DMS79 treated with DMSO at 0.1 percent for 48 hours (cell line): ENCODE measurements at places on chromosomes 2 and 18.

DNA sequence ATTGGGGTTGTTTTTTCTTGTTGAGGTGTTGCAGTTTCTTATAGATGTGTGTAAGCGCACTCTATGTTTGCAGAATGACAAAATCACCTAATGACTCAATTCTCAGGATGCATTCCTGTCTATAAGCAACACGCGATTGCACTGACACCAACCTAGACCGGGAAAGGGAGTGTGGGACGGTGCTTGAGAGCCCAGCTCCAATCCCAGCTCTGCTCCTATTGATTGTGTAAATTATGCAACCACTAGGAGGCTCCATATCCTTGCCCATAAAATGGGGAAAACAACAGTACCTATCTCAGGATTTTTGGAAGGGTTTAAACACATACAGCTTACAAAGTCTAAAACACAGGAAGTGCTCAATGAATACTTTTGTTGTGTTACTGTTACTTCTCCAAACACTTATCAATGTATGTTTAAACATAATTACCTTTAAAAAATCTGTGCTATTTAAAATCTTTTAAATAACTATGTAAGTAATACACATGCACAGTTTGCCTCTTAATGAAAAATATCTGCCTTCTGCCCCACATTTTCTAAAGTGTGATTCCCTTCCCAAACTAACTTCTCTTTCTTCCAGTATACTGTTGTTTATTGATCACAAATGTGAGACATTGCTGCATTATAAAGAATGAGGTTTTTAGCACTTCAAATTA is 132.5 kb downstream of the SPHKAP start:
- DNase-seq = no peak

- no peak for DNase-seq
Measured at GRCh38 chr18:13217971-13218367, 591 bp upstream of the LDLRAD4 start.

DNA sequence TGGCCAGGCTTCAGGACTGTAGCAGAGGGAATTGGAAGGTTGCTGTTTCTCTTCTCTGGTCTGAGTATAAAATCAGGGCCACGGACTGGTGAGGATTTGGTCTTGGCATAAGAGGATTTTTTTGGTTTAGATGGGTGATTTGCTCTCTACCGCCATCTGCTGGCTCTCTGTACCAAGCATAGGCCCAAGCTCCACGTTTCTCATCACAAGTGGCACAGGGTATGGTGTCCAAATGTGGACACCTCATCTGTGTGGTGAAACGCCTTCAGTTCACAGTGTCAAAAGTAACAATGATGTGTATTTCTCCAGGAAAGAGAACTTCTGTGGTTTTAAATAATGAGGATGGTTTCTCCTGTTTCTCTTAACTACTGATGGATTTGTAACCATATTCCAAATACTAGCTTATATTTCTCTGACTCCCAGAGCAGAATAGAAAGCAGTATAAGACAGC is 115.1 kb downstream of the EML6 start:
- peak; percentile 20 for DNase-seq

- peak; percentile 6 for DNase-seq
Measured at GRCh38 chr2:37232131-37232933, 874 bp downstream of the NDUFAF7 start.

GRCh38 chr2:177455187-177455586 is 62.6 kb downstream of the AGPS start:
- no peak for DNase-seq

DNA sequence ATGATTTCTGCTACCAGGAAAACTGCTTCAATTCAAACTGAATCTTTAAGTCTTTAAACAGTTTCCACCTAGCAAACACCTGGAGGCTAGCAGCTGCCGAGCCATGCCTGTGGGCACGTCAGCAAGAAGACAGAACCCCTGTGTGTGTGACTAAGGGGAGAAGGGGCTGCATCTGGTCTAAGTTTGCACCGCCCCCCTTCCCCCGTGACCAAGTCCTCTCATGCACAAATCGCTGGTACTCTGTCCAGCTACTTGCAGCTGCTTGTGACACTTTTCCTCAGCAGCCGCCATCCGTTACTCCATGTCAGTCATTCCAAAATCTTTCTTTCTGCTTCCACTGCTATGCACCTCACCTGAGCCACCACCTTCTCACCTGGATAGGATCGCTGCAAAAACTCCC is 355.0 kb downstream of the SS18 start:
- no peak for DNase-seq

DNA sequence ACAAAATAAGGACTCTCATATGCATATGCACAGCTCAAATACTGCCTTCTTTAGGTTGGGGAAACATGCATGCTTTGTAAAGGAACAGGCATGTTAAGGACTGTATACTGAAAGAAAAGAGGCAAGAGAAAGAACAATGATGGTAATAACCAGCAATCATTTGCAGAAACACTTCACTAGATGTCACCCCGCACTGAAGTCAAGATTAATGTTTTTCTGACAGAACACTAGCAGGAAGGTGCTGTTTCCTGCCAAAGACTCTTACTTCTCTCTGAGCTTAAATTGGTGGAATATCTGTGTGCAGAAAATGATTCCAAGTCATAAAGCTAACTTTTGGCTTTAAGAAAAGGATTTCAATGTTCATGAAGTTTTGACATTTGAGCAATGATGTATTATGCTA is 19.3 kb upstream of the CSRNP3 start:
- no peak for DNase-seq

GRCh38 chr18:11042247-11042646 is 107.1 kb downstream of the PIEZO2 start:
- DNase-seq = no peak

DNA sequence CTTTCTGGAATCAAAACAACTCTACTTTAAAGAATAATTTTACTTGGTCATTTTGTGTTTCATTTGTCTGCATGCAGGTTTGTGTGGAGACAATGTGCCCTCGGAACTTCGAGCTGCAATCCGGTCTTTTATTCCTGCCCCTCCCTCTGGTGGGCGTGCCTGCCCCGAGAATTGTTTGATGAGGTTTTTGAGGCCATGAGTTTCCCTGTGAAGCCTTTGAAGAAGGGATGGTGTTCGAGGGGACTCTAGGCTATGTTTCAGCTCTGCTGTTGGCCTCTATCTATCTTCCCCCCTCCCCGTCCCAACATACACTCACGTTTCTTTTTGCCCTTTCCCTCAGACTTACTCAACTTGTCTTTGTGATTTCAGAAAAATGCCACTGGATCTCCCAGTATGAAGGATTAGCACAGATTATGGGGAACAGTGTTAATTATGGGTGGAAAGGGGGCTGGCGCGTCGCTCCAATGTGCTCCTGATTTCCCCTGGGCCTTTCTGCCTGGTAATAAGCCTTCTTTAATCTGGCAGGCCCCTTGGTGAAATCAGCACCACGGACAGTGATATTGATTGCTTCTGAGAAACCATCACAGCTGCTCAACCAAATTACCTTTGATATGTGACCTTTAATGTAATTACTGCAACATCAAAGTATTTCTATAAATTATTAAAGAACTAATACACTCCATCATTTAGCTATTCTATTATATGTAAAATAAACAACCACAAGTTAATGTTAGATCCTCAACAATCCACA is 82.2 kb downstream of the CELF4 start:
- DNase-seq = no peak

DNA sequence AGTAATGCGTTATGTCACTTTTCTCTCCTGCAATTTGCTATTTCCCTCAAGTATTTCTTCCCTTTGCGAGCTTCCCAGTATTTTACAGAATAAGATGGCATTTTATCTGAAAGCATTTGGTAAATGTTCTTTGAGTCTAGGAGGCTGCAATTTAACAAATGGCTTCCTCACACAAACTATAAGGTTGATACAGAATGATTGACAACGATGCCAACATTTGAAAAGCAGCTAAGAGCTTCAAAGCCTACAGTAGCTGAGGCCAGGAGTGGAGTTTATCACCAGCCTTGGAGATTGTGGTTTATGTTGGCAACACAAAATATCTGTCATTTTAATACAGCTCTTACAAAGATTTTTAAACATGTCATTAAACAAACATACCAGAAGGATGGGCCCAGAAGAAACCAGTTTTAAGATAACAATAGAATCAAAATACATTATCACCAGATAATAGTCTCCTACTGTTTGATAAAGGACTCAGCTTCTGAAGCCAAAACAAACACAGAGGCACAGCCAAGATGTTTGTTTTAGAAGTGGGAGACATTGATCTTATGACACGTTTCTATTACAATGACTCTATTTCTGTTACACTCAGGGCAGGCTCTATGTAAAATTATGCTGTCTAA is 711.4 kb upstream of the ACVR2A start:
- peak; percentile 28 for DNase-seq

DNA sequence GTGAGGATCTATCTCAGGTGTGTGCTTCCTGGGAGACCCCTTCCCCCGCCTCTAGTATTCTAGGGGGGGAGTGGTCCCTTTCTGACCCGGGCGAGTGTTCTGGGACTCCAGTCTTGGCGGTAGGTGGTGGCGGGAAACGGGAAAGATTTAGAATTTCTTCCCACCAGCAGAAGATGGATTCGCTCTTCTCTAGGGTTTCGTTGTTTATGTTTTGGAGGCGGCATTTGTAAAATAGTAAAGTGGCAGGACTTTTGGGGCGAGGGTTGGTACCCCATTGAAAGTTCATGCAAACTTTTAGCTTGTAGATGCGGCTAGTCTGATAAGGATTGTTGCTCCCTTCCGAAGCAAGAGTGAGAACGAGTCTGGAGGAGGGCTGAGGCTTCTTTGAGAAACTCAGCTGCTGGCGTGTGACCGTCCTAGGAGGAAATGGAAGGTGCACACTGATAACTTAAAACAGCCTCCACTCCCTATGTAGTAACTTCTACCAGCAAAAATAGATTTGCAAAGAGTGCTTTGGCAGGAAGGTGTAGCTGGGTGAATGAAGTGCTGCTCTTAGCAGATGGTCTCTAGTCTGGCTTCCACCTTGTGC is 412 bp downstream of the GPD2 start:
- DNase-seq = peak; percentile 79

DNA sequence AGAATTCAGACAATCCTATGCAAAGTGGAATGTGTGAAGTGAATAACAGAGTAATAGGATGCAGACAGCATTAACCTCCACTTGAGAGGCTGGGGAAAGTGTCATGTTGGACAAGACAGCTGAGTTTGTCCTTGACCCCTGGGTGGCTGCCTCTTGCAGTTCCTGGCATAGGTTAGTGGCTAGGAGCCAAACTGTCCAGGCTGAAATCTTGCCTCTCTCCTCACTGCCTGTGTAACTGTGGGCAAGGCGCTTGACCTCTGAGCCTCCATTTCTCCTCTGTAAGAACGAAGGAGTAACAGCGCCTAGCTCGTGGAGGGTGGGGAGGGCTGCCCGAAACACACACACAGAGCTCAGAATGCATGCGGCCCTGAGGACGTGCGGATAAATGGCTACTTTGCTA is 34.8 kb upstream of the LDLRAD4 start:
- no peak for DNase-seq

DNA sequence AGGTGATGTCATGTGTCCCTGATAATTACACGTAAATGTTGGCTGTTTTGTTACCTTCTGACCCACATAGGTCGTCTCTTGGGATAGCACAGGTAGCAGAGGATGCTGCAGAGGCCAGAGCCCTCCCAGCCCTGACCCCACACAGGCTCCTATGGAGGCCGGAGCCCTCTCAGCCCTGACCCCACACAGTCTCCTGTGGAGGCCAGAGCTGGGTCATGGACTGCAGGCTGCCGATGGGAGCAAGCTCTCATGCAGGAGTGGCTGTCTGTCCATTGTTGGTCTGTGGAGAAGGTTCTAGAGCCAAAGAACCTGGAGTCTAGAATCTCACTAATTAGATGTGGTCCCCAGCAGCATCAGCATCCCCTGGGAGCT is 155.5 kb downstream of the LDLRAD4 start:
- no peak for DNase-seq

DNA sequence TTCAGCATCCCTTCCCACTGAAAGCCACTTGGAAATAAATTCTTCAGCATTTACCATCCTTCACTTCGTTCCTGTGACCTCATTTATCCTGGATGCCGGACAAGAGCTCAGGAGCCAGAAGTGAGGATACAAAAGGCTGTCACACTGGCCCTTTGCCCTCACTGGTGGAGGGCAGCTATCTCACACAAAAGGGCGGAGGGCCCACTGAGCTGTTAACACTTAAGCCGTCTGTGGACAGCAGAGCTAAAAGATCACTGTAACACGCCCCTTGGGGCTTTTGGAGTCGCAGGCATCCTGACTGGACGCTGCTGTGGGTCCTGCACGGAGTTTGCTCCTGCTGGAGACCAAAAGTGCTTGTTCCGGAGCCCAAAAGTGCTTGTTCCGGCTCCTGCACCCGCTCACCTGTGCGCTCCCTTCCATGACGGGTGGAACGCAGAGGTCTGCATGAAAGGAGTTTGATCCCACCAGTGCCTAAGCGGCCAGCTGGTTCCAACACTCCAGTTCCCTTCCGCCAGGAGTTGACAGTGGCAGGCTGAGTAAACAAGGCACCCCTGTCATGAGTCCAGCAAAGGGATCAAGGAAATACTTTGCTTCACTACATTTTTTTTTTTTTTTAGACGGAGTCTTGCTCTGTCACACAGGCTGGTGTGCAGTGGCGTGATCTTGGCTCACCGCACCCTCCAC is 572.0 kb upstream of the LINC00305 start:
- DNase-seq = no peak

DNA sequence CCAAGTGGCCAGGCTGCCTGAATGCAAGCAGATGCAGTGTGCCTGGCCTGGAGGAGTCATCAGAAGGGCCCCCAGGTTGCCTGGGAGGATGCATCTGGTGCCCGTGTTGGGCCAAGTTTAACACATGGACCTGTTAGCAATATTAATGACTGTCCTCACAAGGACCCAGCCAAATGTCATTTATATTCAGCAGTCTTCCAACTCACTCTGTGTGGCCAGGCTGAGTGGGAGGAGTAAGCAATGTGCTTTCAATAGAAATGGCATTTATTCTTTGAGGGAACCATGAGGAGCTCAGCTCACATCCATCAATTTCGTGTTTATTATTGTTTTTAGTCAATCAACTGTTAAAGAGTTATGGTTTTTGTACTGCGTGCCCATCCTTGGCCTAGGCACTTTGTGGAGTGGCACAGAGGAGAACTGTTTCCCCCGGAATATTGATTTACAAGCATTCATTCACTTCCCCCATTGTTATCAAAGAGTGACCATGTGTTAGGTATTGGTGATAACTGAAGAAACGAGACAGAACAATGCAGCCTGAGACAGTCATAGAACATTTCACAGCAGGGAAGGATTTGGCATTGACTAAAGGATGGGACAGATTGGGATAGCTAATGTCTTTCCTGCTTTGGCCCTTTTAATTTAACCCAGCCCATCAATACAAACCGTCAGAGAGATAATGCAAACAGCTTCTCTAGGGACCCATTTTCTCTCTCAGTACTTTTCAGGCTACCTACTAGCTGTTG is 725.2 kb downstream of the TSN start:
- no peak for DNase-seq

DNA sequence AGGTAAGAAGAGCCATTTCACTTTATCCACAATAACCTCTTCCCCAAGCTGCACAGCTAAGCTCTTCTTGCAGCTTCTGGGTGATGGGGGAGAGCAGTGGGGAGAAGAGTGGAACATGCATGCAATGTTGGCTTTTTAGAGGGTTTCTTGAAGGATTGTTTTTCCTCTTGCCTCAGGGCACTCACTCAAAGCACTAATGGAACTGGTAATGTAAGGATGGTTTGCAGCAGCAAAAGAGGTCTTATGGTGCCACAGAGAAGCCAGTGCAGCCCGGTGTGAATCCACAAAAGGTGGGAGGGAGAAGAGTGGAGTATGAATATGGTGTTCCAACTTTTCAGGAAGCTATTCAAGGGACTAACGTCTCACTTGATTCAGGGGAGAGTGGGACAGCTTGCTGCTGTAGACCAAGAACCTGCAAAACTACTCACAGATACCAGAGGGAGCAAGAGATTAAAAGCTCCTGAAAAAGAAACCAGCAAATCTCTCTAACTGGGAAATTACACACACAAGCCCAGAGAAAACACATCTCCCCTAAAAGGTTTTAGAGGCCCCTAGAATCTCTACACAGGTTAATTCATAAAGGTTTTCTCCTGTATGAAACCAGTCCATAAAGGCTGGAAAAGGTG is 116.4 kb downstream of the CHN1 start:
- DNase-seq = peak; percentile 65
